ENCODE measurements at places on chromosomes 4 and X. TPM values are rescaled to one million over a fixed set of nuclear protein-coding genes. Genes with fewer than 3 reads are reported as not detected.

Gene FAT4
- 4.5 TPM for total RNA-seq

Gene SCML2
- total RNA-seq, result 0.53 TPM

Gene ASIC5
- not detected for total RNA-seq

Gene PGAM4
- total RNA-seq, result not detected

Gene TRPC5OS
- total RNA-seq, result not detected

Gene TLR10
- not detected for total RNA-seq

Gene TKTL2
- total RNA-seq, result not detected

Gene ZNF711
- not detected for total RNA-seq

Gene NUP62CL
- total RNA-seq, result 20.2 TPM

Gene QRFPR
- not detected for total RNA-seq

Gene CCNA2
- 61.9 TPM for total RNA-seq

Gene SMIM10
- 0.52 TPM for total RNA-seq

Gene UGT2B17
- total RNA-seq, result not detected

Gene FIP1L1
- 65.6 TPM for total RNA-seq

Gene GSX2
- total RNA-seq, result not detected

Gene XAGE2
- not detected for total RNA-seq

Gene HEPH
- total RNA-seq, result not detected

Gene FMR1
- total RNA-seq, result 99.9 TPM

Gene MAGEB18
- total RNA-seq, result not detected

Gene CLDN34
- total RNA-seq, result not detected

Gene WDFY3
- 35.4 TPM for total RNA-seq

Gene CEP44
- total RNA-seq, result 22.4 TPM

Gene PIM2
- total RNA-seq, result 4.4 TPM

Gene GYPA
- total RNA-seq, result not detected

Gene ADH1B
- not detected for total RNA-seq

Gene SRD5A3
- total RNA-seq, result 7.3 TPM

Gene USP17L5
- not detected for total RNA-seq

Gene RBMX
- total RNA-seq, result 285 TPM
